Putamen (tissue), 1 donor: ENCODE measurements at places on chromosomes 2 and 18.

DNA sequence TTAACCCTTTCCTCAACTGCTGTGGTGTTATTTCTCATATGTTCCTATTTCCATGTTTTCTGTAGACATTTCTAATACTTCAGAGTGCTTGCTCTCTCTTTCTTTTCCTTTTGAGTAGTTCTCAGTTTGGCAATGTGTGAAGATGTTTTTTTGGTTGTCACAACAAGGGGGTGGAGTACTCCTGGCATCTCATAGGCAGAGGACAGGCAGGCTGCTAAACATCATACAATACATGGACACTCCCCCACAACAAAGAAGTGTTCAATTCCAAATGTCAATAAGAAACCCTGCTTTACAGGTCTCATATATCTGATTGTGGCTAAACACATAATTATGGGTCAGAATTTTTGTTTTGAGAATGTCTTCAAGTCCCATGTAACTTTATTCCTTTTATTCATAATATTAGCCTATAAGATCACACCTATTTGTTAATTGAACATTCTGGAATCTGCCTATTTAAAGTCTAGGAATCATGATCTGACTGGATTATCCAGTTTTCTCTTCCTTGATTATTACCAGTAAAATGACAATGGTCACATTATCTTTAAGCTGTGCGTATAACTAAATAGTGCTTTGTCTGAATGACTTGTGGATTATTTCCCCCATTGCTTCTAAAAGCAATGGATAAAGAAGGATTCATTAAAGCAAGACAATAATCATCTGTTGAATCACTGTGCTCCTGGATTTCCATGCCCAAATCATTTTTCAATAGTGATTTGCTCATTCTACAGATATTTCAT, 46.8 kb upstream of the ITPRID2 start:
- DNase-seq = peak; percentile 22

GRCh38 chr2:190683802-190684201, 34.9 kb downstream of the NAB1 start:
- no peak for DNase-seq

DNA sequence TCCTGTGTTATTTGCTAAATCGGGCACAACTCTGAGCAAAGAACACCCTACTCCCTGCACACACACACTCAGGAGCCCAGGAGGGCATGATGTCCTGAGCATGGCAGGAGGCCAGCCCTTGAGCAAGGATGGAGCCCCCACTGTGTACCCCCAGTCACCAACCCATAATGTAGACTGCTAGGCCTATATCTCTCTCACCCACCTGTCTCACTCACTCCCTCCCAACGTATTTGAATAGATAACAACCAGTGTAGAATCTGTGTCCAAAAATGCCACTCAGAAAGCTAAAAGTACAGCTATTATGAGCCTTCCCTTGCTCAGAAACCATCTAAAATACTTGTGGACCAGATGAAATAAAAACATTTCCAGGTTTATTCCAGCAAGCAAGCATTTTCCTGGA, 29.3 kb downstream of the MERTK start:
- DNase-seq = no peak

GRCh38 chr2:84833481-84834150, 47.3 kb downstream of the TRABD2A start:
- DNase-seq = no peak

DNA sequence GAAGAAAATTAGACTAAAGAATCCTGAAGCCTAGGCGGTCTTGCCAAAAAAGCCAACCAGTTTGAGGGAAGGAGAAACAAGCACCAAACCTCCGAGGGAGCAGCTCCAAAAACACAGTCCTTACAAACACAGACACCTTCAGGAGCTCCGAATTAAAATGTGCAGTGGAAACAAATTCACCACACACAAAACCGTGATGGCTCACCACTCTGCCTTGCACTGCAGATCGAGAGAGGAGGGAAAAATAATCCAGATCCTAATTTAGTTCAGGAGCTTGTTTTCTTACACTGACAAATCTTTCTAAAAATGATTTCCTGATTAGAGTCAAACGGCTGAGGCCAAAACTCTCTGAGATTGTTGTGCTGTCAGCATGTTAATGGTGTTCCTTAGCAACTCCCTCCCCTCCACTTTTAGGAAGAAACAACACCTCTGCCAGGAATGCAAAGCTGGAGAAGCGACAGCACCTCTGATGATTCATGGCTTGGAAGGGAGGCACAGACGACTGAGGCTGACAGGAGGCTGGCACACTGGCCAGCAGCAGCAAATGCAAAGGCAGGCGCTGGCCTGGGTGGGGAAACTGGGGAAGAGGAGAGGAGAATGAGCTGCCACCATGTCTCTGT, 249.4 kb upstream of the KLHL29 start:
- DNase-seq = no peak

DNA sequence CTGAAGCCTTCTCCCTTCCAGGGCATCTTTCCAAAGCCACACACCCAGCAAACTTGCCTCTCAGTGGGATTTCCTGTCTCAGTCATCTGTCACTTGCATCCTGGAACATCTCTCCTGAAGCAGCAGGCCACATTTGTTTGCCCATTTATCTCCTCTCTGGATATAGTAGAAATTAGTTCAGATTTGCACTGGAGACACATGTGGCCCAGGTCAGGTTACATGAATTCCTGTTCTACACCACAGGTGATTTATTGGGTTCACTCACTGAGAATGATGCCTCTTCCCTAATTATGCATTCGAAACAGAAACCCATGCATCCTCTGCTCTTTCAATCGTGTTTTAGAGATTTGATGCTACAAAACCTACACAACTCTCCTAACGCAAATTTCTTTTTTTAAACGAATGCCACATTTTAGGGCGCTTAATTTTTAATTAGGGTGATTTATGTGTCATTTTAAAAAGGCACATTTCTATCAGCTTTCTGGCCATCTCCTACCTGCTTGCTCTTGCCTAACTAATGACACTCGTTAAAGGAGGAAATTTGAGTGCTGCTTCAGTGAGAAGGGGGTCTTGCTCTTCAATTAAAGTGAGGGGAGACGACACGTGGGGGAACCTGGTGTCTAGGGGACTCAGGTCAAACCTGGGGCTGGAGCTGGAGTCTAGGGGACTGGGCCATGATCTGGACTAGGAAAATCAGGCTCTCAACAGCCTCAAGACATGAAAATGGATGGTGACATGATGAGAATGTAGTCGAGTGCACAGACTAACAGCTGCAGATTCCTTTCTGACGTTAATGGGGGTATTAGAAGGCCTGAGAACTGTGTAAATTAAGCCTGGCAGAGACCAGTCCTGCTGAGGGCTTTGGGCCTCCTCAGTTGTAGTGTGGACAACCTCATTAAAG, 221.4 kb downstream of the CLIP4 start:
- no peak for DNase-seq

GRCh38 chr2:23924589-23925359, 2.1 kb downstream of the ATAD2B start:
- no peak for DNase-seq

GRCh38 chr2:164514491-164514890, 106.8 kb downstream of the GRB14 start:
- no peak for DNase-seq

- no peak for DNase-seq
Measured at GRCh38 chr2:136221026-136221425, 103.1 kb upstream of the CXCR4 start.

- no peak for DNase-seq
Measured at GRCh38 chr2:224261326-224261725, 140.6 kb downstream of the FAM124B start.

GRCh38 chr2:206693399-206694137, 24.6 kb downstream of the DYTN start:
- DNase-seq = peak; percentile 39

- no peak for DNase-seq
Measured at GRCh38 chr2:124046332-124046731, 21.2 kb downstream of the CNTNAP5 start.

GRCh38 chr18:55522011-55522410, 66.0 kb downstream of the TCF4 start:
- DNase-seq = peak; percentile 39
